ENCODE measurements at places on chromosomes 1 and 21. TPM values are rescaled to one million over a fixed set of nuclear protein-coding genes. Genes with fewer than 3 reads are reported as not detected.

Gene ARHGEF2
- total RNA-seq: 86.1 TPM

DNA sequence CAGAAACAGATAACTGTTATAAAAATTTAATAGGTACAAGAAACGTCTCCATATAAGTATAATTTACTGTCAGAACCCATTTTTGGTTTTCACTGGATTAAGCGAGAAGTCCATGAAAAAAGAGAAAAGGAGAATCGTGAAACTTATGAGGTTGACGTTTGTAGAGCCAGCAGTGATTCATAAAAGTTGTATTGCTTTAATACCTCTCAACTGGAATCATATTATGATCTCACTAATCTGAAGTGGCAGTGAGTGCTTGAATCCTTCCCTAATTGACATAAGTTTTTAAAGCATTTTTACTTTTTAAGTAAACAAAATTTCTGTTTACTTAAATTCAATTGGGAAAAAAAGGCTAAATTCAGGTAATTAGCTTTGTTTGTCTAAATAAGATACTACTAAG, 315.3 kb downstream of the TPR start:
- no peak for DNase-seq

GRCh38 chr1:25461849-25462248, 31.2 kb downstream of the MACO1 start:
- DNase-seq: no peak

DNA sequence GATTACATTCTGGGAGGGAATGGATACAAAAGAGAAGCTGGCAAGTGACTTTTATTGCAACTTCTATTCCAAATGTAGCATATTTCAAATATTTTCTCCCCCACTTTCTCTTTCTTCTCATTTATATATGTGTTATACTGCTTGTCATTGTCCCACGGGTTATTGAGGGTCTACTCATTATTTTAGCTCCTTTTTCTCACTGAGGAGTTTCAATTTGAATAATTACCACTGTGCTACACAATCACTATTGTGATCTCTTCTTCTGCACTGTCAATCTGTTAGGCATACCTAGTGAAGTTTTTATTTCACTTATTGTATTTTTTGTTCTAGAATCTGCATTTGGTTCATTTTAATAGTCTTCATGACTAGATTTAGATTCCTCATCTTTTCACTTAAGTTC, 339.7 kb downstream of the PTPRC start:
- DNase-seq: no peak

DNA sequence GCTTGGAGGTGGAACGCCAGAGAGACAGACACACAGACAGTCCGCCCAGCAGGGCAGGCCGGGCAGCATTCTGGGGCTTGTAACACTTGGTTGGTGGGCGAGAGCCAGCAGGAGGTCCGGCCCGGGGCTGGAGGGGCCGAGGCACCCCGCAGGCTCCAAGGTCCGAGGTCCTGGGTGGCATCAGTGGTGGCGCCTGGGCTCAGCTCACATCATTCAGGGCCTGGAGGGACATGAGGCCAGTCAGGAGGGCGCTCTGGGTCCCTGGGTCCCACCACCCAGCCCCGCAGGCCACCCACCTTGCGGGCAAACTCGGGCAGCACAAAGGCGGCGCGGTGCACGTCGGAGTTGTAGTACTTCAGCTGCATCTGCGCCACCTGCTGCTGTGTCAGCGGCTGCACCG, 5.2 kb downstream of the SRM start:
- no peak for DNase-seq

- no peak for DNase-seq
These were observed 66.8 kb upstream of the ASB17 start for GRCh38 chr1:75999034-75999433.

- no peak for DNase-seq
These were observed 102.3 kb upstream of the NEK7 start for GRCh38 chr1:198054510-198054909.

Gene RIIAD1
- not detected for total RNA-seq

DNA sequence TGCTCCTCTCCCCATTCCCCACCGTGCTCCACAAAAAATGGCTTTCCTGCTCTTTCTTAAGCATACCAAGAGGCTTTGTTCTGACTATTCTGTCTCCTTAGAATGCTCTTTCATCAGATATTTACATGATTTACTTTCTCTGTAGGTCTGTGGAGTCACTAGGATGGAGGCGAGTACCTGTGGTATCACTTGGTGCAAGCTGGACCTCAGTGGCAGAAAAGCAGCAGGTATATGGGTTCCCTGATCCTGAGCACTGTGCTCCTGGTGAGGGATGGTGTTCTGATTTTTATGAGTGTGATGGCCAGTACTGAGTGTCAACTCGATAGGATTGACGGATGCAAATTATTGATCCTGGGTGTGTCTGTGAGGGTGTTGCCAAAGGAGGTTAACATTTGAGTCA, 10.0 kb downstream of the C1orf87 start:
- no peak for DNase-seq

DNA sequence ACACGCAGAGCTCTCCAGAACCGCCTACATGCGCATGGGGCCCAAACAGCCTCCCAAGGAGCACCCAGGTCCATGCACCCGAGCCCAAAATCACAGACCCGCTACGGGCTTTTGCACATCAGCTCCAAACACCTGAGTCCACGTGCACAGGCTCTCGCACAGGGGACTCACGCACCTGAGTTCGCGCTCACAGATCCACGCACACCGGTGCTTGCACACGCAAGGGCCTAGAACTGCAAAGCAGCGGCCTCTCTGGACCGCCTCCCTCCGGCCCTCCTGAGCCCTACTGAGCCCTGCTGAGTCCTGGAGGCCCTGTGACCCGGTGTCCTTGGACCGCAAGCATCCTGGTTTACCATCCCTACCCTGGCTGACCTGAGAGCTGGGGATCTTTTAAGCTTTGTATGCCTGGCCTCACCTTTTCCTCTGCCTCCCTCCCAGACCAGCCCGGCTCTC, 8.3 kb downstream of the OLIG2 start:
- DNase-seq: no peak

DNA sequence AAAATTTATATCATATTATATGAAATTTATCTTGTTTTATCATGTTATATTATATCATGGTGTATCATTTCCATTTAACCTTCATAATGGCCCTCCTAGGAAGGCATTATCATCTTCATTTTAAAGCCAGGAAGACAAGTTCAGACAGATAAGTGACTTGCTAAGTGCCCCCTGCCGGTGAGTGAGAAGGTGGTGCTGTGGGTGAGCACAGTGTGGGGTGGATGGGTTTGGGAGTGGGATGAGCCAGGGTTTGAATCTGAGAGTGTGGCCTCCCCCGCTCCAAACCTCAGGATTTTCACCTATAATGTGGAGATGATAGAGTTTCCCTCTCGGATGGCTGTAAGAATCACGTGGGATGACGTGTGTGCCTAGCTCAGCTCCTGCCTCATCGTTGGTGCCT, 108.7 kb upstream of the IGSF21 start:
- no peak for DNase-seq
